ENCODE measurements at places on chromosomes 5 and 9. TPM values are rescaled to one million over a fixed set of nuclear protein-coding genes. Genes with fewer than 3 reads are reported as not detected.

- no peak for DNase-seq
Measured at GRCh38 chr9:107609547-107609946, 120.0 kb upstream of the KLF4 start.

Gene SLC6A7
- total RNA-seq = not detected

- no peak for DNase-seq
Measured at GRCh38 chr5:125042261-125042890, 295.9 kb upstream of the ZNF608 start.

DNA sequence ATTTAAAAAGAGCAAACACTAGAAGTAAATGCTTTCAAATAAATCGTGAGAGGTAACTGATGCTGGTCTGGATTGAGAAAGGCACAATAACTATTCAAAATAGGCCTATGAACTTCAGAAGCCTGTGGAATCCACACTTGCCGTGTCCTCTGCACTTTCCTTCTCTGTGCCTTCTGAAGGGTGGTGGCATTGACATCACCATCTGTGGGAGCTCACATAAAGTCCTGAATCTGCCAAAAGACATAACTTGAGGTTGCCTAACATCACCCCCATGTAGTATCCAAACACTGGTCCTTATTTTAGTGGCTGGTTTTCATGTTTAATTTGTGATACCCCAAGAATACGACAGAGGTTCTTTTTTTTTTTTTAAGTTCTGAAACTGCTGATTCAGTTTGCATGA lies 59.8 kb downstream of the IRF1 start:
- DNase-seq = no peak

DNA sequence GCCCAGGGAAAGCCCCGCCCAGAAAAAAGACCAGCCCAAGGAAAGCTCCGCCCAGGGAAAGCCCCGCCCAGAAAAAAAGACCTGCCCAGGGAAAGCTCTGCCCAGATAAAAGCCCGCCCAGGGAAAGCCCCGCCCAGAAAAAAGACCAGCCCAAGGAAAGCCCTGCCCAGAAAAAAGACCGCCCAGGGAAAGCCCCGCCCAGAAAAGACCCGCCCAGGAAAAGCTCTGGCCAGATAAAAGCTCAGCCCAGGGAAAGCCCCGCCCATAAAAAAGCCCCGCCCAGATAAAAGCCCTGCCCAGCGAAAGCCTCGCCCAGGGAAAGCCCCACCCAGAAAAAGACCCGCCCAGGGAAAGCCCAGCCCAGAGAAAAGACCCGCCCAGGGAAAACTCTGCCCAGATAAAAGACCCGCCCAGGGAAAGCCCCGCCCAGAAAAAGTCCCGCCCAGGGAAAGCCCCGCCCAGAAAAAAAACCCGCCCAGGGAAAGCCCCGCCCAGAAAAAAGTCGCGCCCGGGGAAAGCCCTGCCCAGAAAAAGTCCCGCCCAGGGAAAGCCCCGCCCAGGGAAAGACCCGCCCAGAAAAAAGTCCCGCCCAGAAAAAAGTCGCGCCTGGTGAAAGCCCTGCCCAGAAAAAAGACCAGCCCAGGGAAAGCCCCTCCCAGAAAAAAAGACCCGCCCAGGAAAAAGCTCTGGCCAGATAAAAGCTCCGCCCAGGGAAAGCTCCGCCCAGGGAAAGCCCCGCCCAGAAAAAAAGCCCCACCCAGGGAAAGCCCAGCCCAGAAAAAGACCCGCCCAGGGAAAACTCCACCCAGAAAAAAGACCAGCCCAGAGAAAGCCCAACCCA lies 11.9 kb downstream of the GRIN1 start:
- peak; percentile 52 for DNase-seq

- DNase-seq = no peak
Measured at GRCh38 chr5:142233083-142234032, 91.5 kb downstream of the SPRY4 start.

- no peak for DNase-seq
Measured at GRCh38 chr5:139017624-139018023, 142.5 kb upstream of the LRRTM2 start.

- no peak for DNase-seq
Measured at GRCh38 chr5:132785365-132785764, 8.3 kb upstream of the SEPTIN8 start.

Gene NEUROG1
- not detected for total RNA-seq

Gene PPIC
- total RNA-seq = not detected

Data from activated T-helper 2 cell treated with anti-CD3 and anti-CD28 coated beads, Interferon-gamma antibody, Interleukin-2, Interleukin-4, amounts not matched to agents 10 μg/mL and 5 μg/mL and 100 μg/mL, durations not matched to agents 14 hours and 24 hours and 36 hours (primary cell).